ENCODE measurements at places on chromosomes 5 and 9.
A peak's percentile ranks its signal among the peaks of the same experiment; 100 is the strongest.

DNA sequence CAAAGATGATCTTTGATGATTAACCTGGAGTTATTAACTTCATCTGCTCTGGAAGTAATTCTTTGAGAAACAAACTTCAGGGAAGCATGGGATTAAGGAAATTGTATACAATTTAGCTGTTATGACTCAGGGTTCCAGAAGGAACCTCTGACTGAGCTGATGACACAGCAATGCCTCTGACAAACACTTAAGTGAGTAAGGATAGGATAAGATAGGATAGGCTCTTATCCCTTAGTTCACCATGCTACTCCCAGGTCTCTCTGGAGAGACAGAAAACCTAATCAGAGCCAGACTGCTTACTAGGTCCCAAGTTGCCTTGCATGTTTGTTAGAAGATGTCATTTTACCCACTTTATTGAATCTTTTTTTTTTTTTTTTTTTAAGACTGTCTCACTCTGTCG is 12.6 kb upstream of the TMEM38B start:
- DNase-seq, result peak; percentile 68

GRCh38 chr5:143619040-143619439 is 192.9 kb upstream of the HMHB1 start:
- DNase-seq, result no peak

GRCh38 chr5:180495292-180495691 is 1.1 kb downstream of the CNOT6 start:
- DNase-seq, result no peak

DNA sequence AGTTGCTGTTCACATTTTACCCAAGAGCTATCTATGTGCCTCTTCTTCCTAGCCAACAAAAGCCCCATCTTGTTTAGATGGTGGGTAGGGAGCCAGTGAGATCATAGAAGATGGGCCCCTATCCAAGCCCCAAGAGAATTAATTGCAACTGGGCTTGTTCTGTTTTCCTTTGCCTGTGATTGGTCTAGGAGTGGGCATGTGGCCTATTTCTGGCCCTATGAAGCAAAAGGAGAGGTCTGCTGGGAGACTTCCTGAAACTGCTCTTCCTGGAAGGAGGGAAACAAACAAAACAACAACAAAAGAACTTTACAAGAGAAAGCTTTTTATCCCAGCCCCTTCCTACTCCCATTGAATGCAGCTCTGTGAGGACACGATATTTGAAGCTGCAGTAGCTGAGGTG is 32.5 kb upstream of the ALDOB start:
- DNase-seq, result no peak

DNA sequence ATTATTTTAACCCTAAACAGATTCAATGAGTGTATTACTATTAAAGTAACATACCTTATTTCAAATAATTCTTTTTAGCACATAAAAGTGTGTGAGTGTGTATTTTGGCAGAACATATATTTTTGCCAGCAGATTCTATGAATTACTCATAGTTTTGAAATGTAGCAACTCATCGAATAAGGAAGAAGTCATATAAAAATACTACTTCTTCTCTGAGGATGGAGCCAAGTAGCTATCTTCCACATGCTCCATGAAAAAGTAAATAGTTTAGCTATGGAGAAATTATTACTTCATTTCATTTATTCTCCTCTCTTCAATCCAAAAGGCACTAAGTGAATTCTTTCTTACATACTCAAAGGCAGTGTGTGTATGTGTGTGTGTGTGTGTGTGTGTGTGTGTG is 1090.4 kb upstream of the CDH6 start:
- DNase-seq, result no peak

DNA sequence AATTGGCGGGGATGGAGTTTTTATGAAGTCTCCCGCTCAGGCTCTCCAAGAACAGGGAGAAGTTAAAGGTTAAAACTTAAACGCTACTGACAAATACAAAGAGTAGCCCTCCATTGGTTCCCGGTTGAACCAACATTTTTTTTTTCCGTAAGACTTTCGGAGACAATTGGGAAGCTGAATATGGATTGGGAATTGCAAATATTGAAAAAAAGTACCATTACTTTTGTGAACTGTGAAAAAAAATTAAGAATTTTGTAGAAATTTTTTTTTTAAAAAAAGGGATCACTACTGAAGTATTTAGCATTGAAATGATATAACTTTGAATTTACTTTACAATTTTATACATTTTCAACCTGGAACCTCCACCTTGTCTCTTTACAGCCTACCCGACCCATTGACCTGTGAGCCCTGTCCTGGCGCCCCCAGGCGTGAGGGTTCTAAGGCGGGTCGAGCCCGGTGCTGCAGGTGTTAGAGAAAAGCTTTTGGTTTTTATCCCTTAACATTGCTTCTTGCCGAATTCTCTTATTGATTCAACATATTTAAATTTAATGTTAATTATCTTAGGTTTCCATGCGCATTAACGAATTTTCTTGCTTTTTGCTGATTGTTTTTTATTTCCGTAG is 448 bp upstream of the ZNF782 start:
- DNase-seq, result no peak

DNA sequence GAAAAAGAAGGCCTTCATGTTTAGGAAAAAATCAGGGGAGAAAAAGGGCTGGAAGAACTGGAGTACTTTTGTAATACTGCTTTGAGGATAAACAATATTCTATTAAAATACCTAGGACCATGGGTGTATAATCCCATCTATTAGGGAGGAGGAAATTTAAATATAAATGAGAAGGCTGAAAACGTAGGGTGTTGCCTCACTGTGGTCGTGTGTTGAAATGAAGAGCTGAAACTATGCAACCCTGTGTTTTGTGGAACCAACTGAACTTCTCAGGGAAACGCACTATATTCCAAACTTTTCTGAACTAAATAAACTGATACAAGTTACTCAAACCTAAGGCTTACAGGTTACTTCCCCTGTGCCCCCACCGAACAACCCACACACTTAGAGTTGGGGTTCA is 4.5 kb upstream of the CNTLN start:
- no peak for DNase-seq
